Peyer's patch (tissue), 4 donors: ENCODE measurements at places on chromosomes 5 and 9. TPM values are rescaled to one million over a fixed set of nuclear protein-coding genes. Genes with fewer than 3 reads are reported as not detected.

DNA sequence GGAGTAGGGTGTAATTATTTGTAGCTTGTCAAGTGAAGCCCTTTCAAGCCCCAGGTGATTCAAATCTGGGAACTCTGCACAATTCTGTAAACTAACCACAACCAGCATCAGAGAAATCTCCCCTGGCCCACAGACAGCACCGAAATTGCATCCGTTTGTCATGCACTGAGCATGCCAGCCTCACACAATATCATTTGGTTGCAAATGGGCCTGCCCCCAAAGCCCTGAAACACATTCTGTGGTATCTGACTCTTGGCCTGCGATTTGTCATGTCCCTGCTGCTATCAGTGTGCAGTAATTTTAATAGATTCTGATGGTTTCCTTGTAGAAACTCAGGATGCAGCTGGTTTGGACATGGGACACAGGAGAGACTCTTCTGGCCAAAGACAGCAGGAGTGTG, 35.3 kb downstream of the SNX24 start:
- no peak overlapping the region for H3K27ac ChIP-seq
- H3K4me3 ChIP-seq: no peak overlapping the region
- DNase-seq: no peak
- no peaks in the 10 kb centered on the region for H3K27me3 ChIP-seq
- no peaks in the 10 kb centered on the region for H3K4me1 ChIP-seq

- no peaks in the 10 kb centered on the region for H3K4me1 ChIP-seq
- H3K4me3 ChIP-seq: no peak overlapping the region
- H3K36me3 ChIP-seq: no peaks in the 10 kb centered on the region
- no peaks in the 10 kb centered on the region for H3K27me3 ChIP-seq
- H3K27ac ChIP-seq: no peak overlapping the region
Measured at GRCh38 chr9:32558408-32558934, 6.1 kb upstream of the TOPORS start.

GRCh38 chr5:172106511-172107356, 81.3 kb downstream of the STK10 start:
- peaks cover 14% of the 10 kb centered on the region for H3K4me1 ChIP-seq
- H3K27ac ChIP-seq: peak overlapping the region; percentile 39
- no peaks in the 10 kb centered on the region for H3K27me3 ChIP-seq
- peaks cover 37% of the 10 kb centered on the region for H3K36me3 ChIP-seq
- peak; percentile 49 for DNase-seq

GRCh38 chr5:56900858-56901578, 8.4 kb upstream of the SETD9 start:
- no peak overlapping the region for H3K27ac ChIP-seq
- no peak overlapping the region for H3K4me3 ChIP-seq
- no peaks in the 10 kb centered on the region for H3K27me3 ChIP-seq
- H3K4me1 ChIP-seq: no peaks in the 10 kb centered on the region
- no peaks in the 10 kb centered on the region for H3K36me3 ChIP-seq

FREM1 gene
- 72.7 TPM for total RNA-seq

C9orf153 gene
- not detected for total RNA-seq

ZNF462 gene
- total RNA-seq: 39.6 TPM
